Dermis blood vessel endothelial cell (primary cell): ENCODE measurements at places on chromosomes 4 and X. TPM values are rescaled to one million over a fixed set of nuclear protein-coding genes. Genes with fewer than 3 reads are reported as not detected.

Gene MSX1
- total RNA-seq = 3.7 and 9.0 TPM in 2 replicates

Gene GABRA4
- total RNA-seq = not detected in 2 replicates

Gene PDE6B
- total RNA-seq = 7.3 and 7.5 TPM in 2 replicates

Gene OTUD6A
- not detected in 2 replicates for total RNA-seq

Gene PFKFB1
- total RNA-seq = 0.05 TPM in 1 of 2 replicates, not detected in the other
